ENCODE measurements at places on chromosomes 12 and 14. TPM values are rescaled to one million over a fixed set of nuclear protein-coding genes. Genes with fewer than 3 reads are reported as not detected.

The FGF23 gene
- not detected for total RNA-seq

The PLEKHD1 gene
- total RNA-seq, result not detected

The SOCS2 gene
- 44.5 TPM for total RNA-seq

The HSPB8 gene
- total RNA-seq, result 17.3 TPM

The EIF2S3B gene
- total RNA-seq, result not detected

The MMP19 gene
- 18.0 TPM for total RNA-seq

The A2M gene
- total RNA-seq, result 99.9 TPM

The SPRYD3 gene
- total RNA-seq, result 17.8 TPM

Data from stomach (tissue), 19 donors.